ENCODE measurements at places on chromosomes 12 and 14. TPM values are rescaled to one million over a fixed set of nuclear protein-coding genes. Genes with fewer than 3 reads are reported as not detected.

Gene SLC25A21
- polyA plus RNA-seq: 0.40 TPM

Gene PRMT5
- 39.6 TPM for polyA plus RNA-seq

Gene ZC2HC1C
- polyA plus RNA-seq: 1.9 TPM

Gene BMP4
- polyA plus RNA-seq: 12.9 TPM

Gene KCNMB4
- 1.6 TPM for polyA plus RNA-seq

Gene RNASE11
- polyA plus RNA-seq: not detected

Gene SOCS2
- polyA plus RNA-seq: 13.5 TPM

Gene TGM1
- 131 TPM for polyA plus RNA-seq

Gene IL31
- polyA plus RNA-seq: not detected

Gene DCN
- polyA plus RNA-seq: 368 TPM

Gene RBM19
- polyA plus RNA-seq: 8.1 TPM

Gene SOAT2
- polyA plus RNA-seq: not detected

Gene TSHR
- not detected for polyA plus RNA-seq

Gene FERMT2
- polyA plus RNA-seq: 28.3 TPM

Gene GLIPR1L2
- polyA plus RNA-seq: 0.46 TPM

Gene DACT1
- 10.1 TPM for polyA plus RNA-seq

Gene C1QL4
- not detected for polyA plus RNA-seq

Gene CRIP2
- polyA plus RNA-seq: 127 TPM

Gene SPSB2
- polyA plus RNA-seq: 11.2 TPM

Gene FGD6
- 0.92 TPM for polyA plus RNA-seq

Gene TCL1B
- not detected for polyA plus RNA-seq

Gene KRT83
- not detected for polyA plus RNA-seq

Gene SRRM4
- polyA plus RNA-seq: 0.25 TPM

Gene CIROP
- polyA plus RNA-seq: not detected

Gene GNG2
- polyA plus RNA-seq: 3.7 TPM

Gene OR9K2
- not detected for polyA plus RNA-seq

Gene NDRG2
- 194 TPM for polyA plus RNA-seq

Gene NEMF
- polyA plus RNA-seq: 14.8 TPM

Gene NID2
- polyA plus RNA-seq: 2.3 TPM

Gene PLA2G1B
- polyA plus RNA-seq: 7.0 TPM

Gene ACOT6
- polyA plus RNA-seq: not detected
